Sciatic nerve (tissue), 2 donors: ENCODE measurements at places on chromosomes 5 and 9. TPM values are rescaled to one million over a fixed set of nuclear protein-coding genes. Genes with fewer than 3 reads are reported as not detected.

Gene PCDHGB2
- 10.2 TPM for total RNA-seq

Gene GRM6
- not detected for total RNA-seq

Gene STK32A
- 29.1 TPM for total RNA-seq

Gene NAIP
- 63.1 TPM for total RNA-seq

Gene FXN
- 7.2 TPM for total RNA-seq

Gene FOXD4L5
- total RNA-seq = 0.27 TPM

Gene HMGCR
- total RNA-seq = 73.0 TPM

Gene CAMLG
- 37.8 TPM for total RNA-seq

Gene ZNF883
- total RNA-seq = 3.6 TPM

Gene MPDZ
- 112 TPM for total RNA-seq

Gene ARHGEF39
- total RNA-seq = not detected

Gene POU5F2
- 3.7 TPM for total RNA-seq

Gene GABRA1
- total RNA-seq = not detected

Gene ROR2
- total RNA-seq = 3.0 TPM

Gene GABRA6
- total RNA-seq = not detected

Gene SLC24A2
- 0.04 TPM for total RNA-seq

Gene CDX1
- total RNA-seq = not detected

Gene LRRC14B
- not detected for total RNA-seq

Gene KIF4B
- not detected for total RNA-seq

Gene MELK
- total RNA-seq = 0.49 TPM

Gene FANCC
- total RNA-seq = 13.6 TPM

Gene CDKN2B-AS1
- 1.4 TPM for total RNA-seq

Gene AGXT2
- total RNA-seq = not detected

Gene PCDHGA11
- 7.8 TPM for total RNA-seq

Gene GCNT4
- total RNA-seq = 1.4 TPM

Gene ANXA2R
- total RNA-seq = 5.7 TPM

Gene PCDH1
- total RNA-seq = 36.4 TPM

Gene DOCK8
- 31.4 TPM for total RNA-seq

Gene CCNJL
- 3.3 TPM for total RNA-seq

Gene ATP10B
- total RNA-seq = 16.1 TPM

Gene LAMC3
- total RNA-seq = 0.36 TPM

Gene SLC6A3
- total RNA-seq = not detected

Gene TSSK1B
- 0.36 TPM for total RNA-seq

Gene NXNL2
- total RNA-seq = 1.3 TPM

Gene SLC6A7
- not detected for total RNA-seq

Gene N4BP3
- total RNA-seq = 2.6 TPM

Gene MARCHF3
- total RNA-seq = 14.8 TPM

Gene ORM2
- not detected for total RNA-seq

Gene TAS2R1
- not detected for total RNA-seq

Gene FGD3
- total RNA-seq = 11.1 TPM

Gene DEPDC1B
- 9.8 TPM for total RNA-seq

Gene SPEF2
- total RNA-seq = 14.4 TPM

Gene BTNL3
- total RNA-seq = not detected

Gene EMB
- 17.6 TPM for total RNA-seq

Gene SPAAR
- total RNA-seq = 5.8 TPM

Gene SOHLH1
- not detected for total RNA-seq

Gene CARD6
- 10.9 TPM for total RNA-seq

Gene PFN3
- not detected for total RNA-seq

Gene WHRN
- total RNA-seq = 5.3 TPM

Gene PSD2
- 0.53 TPM for total RNA-seq

Gene LARP1
- 157 TPM for total RNA-seq

Gene AQP3
- total RNA-seq = 23.7 TPM
